SK-MEL-5 (cell line): ENCODE measurements at places on chromosomes 6 and 20. TPM values are rescaled to one million over a fixed set of nuclear protein-coding genes. Genes with fewer than 3 reads are reported as not detected.

The XRN2 gene
- total RNA-seq = 151 and 160 TPM in 2 replicates

The PNPLA1 gene
- not detected in 2 replicates for total RNA-seq

The ADAM33 gene
- total RNA-seq = not detected in 2 replicates

The HLA-DOB gene
- total RNA-seq = not detected in 2 replicates

The OOEP gene
- total RNA-seq = not detected in 2 replicates

The PSMB8 gene
- total RNA-seq = 40.4 and 43.9 TPM in 2 replicates

The BAG2 gene
- 7.2 and 7.7 TPM in 2 replicates for total RNA-seq

The GRM4 gene
- not detected in 2 replicates for total RNA-seq

The CRIP3 gene
- total RNA-seq = not detected in 2 replicates

The PI3 gene
- total RNA-seq = 0.40 and 0.56 TPM in 2 replicates

The BMP7 gene
- total RNA-seq = 6.8 and 12.9 TPM in 2 replicates

The PTK6 gene
- 0.19 TPM in 1 of 2 replicates, not detected in the other for total RNA-seq

The MYMX gene
- not detected in 2 replicates for total RNA-seq

The PRKN gene
- 0.51 and 0.95 TPM in 2 replicates for total RNA-seq

The PLN gene
- not detected in 2 replicates for total RNA-seq

The CYP39A1 gene
- total RNA-seq = 0.34 and 0.56 TPM in 2 replicates

The EDN1 gene
- total RNA-seq = not detected in 2 replicates

The ZBTB9 gene
- 7.2 and 7.7 TPM in 2 replicates for total RNA-seq

The RAET1G gene
- not detected in 2 replicates for total RNA-seq

The DEFB114 gene
- total RNA-seq = not detected in 2 replicates

The SLC22A2 gene
- not detected in 2 replicates for total RNA-seq

The STMND1 gene
- total RNA-seq = not detected in 2 replicates

The FAM8A1 gene
- total RNA-seq = 26.2 and 27.8 TPM in 2 replicates

The FOXQ1 gene
- not detected in 2 replicates for total RNA-seq

The CGA gene
- 0.55 TPM in 1 of 2 replicates, not detected in the other for total RNA-seq

The PDE7B gene
- total RNA-seq = 7.0 and 7.1 TPM in 2 replicates

The SH3BGRL2 gene
- total RNA-seq = 0.98 and 1.0 TPM in 2 replicates

The THBS2 gene
- 0.16 and 0.18 TPM in 2 replicates for total RNA-seq

The HELZ2 gene
- 20.7 and 21.7 TPM in 2 replicates for total RNA-seq

The KCNK15 gene
- 0.13 TPM in 1 of 2 replicates, not detected in the other for total RNA-seq

The HNF4A gene
- 0.03 and 0.05 TPM in 2 replicates for total RNA-seq

The MMUT gene
- 11.5 and 11.9 TPM in 2 replicates for total RNA-seq

The ZNF311 gene
- not detected in 2 replicates for total RNA-seq

The NDUFAF4 gene
- 120 and 122 TPM in 2 replicates for total RNA-seq

The DEFB132 gene
- total RNA-seq = not detected in 2 replicates

The C6orf52 gene
- 0.63 and 0.85 TPM in 2 replicates for total RNA-seq

The COL21A1 gene
- 0.16 and 0.66 TPM in 2 replicates for total RNA-seq

The FGD2 gene
- total RNA-seq = 0.08 TPM in 1 of 2 replicates, not detected in the other

The HSPA1L gene
- total RNA-seq = 0.29 TPM in 2 replicates

The TRIM31 gene
- total RNA-seq = not detected in 2 replicates

The DEFB124 gene
- not detected in 2 replicates for total RNA-seq

The MOCS1 gene
- total RNA-seq = 11.3 and 12.9 TPM in 2 replicates

The EZR gene
- total RNA-seq = 59.8 and 69.4 TPM in 2 replicates

The SLC17A4 gene
- total RNA-seq = not detected in 2 replicates
